ENCODE measurements at places on chromosomes 13 and 19.
A peak's percentile ranks its signal among the peaks of the same experiment; 100 is the strongest.

DNA sequence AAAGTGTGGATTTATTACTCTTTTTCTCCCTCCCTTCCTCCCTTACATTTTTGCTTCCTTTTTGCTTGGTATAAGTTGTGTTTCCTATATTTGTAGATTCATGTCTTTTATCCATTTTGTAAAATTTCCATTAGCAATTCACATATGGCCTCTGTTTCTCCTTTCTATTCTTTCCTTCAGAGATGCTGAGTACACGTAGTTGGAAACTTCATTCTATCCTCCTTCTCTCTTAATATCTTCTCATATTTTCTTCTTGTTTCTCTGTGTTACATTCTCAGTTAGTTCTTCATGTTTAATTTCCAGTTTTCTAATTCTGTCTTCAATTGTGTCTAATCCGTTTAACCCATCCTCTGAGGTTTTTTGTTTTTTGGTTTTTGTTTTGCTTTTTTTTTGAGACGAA lies 188.9 kb downstream of the ZIC5 start:
- no peak for DNase-seq

DNA sequence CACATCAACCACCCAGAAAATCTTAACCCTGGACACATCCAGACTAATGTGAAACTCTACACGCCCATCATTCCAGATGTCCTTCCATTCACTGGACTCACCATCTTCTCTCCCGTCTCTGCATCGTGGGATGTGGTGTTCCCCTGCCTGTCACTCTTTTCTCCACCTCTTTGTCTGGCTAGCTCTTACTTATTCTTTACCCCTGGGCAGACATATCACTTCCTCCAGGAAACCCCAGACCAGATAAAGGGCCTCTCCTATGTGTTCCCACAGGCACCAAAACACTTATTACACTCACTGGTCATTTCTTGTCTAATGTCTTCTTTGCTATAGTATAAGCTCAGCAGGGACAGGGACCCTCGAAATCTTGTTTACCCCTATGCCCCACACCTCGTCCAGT lies 109.3 kb upstream of the IPO5 start:
- no peak for DNase-seq

DNA sequence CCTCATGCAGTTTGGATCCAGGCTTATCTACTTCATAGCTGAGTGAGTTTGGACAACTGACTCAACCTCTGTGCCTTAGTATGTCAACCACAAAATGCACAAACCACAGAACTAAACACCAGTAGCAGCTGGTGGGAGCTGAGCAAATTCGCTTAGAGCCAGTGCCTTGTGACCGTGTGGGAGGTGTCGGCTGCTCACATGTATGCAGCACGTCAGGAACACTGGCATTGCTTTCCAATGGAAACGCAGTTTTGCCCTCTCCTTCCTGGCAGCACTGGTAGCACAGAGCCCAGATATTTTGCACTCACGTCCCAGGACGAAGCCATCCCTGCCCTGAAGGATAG lies 8.3 kb upstream of the NTN5 start:
- peak; percentile 36 for DNase-seq

DNA sequence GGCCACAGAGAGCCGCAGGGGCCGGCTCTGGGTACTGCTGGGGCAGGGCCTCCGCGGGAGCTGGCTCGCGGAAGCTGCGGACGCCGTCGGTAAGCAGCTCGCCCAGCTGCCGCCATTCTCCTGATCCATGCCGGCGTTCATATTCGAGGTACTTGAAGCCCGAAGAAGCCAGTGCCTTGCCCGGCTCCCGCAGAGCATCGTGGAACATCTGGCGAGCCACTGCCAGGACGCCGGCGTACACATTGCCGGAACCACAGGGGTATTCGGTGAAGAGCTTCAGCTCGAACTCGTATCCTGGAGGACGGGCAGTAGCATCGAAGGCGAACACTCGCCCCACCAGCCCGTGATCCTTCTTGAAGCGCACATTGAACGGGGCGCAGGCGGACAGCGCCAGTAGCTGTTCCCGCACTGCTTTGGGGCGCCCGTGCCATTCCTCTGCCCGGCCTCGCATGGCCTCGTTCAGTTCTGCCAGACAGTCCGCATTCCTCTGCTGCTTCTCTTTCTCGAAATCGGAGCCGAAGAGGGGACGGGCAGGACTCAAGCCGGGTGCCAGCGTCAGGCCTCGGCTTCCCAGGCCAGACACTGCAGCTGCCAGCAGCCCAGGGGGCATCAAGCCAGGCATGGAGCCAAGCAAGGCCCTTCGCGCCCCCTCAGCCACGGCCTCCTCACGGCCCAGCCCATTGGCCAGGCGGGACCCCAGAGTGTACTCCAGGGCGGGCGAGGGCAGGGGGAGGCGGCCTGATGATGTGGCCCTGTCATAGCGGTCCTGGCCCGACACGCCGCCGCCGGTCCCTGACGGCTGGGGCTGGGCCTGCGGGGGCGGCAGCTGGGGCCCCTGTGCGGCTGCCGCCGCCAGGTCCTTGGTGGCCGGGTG lies 1.0 kb downstream of the IRF2BP1 start:
- DNase-seq: no peak

GRCh38 chr13:113973218-113974164 lies at the start of gene C13orf46:
C13orf46 (minus strand) TSS chr13:113974076; CDS start chr13:113973997, 79 bp downstream.
- no peak for DNase-seq

DNA sequence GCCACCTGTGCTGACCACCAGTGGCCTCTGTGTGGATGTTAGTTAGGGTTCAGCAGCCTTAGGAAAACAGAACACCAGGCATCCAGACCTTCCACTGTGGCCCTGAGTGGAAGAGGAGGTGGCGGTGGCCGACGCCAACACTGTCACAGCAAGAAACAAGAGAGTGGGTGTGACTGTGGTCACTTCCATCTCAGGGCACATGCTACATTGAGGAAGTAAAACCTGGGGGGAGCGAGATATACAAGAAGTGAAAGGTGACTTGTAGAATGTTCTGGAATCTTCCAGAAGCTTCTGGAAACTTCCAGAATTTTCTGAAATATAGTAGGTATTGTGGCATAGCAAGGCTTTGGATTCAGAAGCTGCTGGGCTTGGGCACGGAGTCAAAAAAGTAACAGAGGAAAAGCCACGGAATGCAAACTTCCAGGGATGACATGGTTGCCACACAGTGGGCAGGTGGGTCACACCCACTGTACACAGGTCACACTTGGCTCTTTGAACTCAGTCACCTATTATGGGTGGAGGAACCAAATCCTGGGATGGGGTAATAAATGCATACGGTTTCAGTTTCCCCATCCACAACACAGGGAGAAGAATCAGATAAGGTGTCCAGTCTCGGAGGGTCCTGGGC lies 24.3 kb downstream of the GNG7 start:
- no peak for DNase-seq

DNA sequence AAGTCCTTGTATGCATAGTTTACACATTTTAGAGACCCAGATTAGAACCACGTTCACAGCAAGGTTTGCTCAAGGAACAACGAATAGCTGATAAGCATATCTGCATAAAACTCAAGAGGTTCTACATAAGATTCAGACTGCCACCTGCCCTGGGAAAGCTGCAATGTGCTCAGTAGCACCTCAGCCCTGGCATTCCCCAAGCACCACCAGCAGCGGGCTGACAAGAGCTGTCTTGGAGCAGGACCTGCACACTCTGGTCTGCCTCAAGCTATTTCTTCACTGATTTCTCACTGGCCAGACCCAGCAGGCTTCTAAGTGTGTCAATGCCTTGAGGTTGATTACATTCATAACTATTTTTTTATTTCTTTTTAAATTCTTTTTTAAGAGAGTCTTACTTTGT lies 65.8 kb upstream of the UQCRFS1 start:
- no peak for DNase-seq

- no peak for DNase-seq
Measured at GRCh38 chr13:39665763-39666162, 10.3 kb downstream of the COG6 start.

- DNase-seq: no peak
Measured at GRCh38 chr19:28292822-28293500, 920.0 kb downstream of the UQCRFS1 start.

GRCh38 chr13:29605860-29606526 lies 10.5 kb upstream of the SLC7A1 start:
- DNase-seq: no peak

- no peak for DNase-seq
Measured at GRCh38 chr19:49645995-49646394, 4.0 kb downstream of the SCAF1 start.

- no peak for DNase-seq
Measured at GRCh38 chr13:72530471-72530870, 197.0 kb downstream of the MZT1 start.

- no peak for DNase-seq
Measured at GRCh38 chr19:53906211-53907192, 2.6 kb upstream of the CACNG7 start.

GRCh38 chr19:48746110-48746509 lies 599 bp downstream of the IZUMO1 start:
- DNase-seq: no peak

DNA sequence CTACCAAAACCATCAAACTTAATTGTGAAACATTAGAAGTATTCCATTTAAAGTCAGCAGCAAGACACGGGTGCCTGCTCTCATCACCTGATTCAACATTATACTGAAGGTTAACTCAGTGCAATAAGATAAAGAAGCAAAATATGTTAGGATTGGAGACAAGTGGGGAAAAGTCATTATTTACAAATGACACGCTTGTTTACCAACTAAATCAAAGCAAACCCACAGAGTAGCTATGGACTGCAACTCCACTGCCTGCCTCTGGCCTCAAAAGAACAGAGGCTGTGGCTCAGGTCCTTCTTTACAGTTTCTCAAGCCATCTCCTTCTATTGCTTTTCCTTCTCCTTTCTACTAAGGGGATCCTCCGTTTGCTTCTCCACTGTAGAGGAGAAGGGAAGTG lies 21.0 kb upstream of the ATP12A start:
- DNase-seq: no peak

GRCh38 chr13:33205804-33206221 lies 79.7 kb downstream of the STARD13 start:
- peak; percentile 29 for DNase-seq

DNA sequence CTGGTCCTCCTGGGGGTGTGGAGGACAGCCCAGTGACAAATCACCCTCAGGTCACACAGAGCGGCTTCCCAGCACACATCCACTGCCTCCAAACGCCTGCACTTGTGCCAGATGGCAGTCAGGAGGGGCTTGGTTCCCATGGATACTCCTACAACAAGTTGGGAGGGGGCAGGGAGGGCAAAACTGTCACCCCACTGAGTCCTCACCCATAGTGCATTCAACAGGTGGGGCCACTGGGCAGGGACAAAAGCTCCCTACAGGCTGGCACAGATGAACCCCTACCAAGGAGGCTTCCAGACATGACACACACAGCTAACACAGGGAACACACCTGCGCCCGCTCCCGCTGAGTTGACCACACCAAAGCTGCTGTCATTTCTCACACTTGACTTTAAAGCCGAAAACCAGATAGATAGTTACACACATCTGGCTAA lies 120.5 kb downstream of the STK24 start:
- peak; percentile 88 for DNase-seq

- DNase-seq: no peak
Measured at GRCh38 chr13:40102360-40102727, 446.9 kb downstream of the COG6 start.

DNA sequence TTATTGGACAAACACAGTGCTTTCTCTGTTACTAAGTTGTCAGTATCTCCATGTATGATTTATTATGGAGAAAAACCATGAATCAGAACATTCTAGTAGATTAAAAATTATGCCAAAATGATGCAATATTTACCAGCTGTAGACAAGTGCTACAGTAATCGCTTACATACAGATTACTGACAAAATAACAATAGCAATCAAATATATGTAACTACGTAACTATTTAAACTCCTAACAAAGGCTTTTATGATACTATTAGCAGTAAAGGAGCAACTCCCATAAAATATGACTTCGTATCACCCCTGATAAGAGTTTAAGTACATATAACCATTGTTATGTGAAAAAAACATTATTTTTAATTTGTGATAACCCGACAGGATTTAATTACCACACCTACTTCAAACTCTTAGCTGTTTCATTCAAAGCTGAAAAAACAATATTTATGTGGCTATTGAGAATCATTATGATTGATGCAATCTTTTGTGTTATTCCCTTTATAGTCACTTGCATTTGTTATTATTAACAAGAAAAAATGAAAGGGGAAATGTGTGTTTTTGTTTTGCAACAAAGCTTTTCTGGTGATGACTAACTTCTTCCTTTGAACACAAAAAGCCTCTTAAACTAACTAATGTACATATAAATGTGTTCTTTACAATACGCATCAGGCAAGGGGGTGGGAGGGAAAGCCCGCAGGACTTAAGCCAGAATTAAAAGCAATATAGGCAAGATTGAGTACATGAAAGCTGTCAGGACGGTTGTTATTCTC lies 147.4 kb downstream of the ABCC4 start:
- DNase-seq: no peak

- no peak for DNase-seq
Measured at GRCh38 chr19:13115936-13116281, 631 bp downstream of the TRMT1 start.

- no peak for DNase-seq
Measured at GRCh38 chr13:107642831-107643230, 572.5 kb downstream of the LIG4 start.

- peak; percentile 82 for DNase-seq
Measured at GRCh38 chr19:10074153-10074552, 12.0 kb upstream of the SHFL start.

GRCh38 chr13:111901267-111901915 lies 165.6 kb upstream of the SOX1 start:
- DNase-seq: no peak
